Stimulated activated CD4-positive, alpha-beta T cell treated with anti-CD3 and anti-CD28 coated beads, Interleukin-12 subunit alpha, Interleukin-12 subunit beta, amount 100 ng/mL, for 24 hours (primary cell): ENCODE measurements at places on chromosomes 2 and 18.

- no peak for DNase-seq
Measured at GRCh38 chr2:171391532-171391931, 42.3 kb downstream of the METTL8 start.

DNA sequence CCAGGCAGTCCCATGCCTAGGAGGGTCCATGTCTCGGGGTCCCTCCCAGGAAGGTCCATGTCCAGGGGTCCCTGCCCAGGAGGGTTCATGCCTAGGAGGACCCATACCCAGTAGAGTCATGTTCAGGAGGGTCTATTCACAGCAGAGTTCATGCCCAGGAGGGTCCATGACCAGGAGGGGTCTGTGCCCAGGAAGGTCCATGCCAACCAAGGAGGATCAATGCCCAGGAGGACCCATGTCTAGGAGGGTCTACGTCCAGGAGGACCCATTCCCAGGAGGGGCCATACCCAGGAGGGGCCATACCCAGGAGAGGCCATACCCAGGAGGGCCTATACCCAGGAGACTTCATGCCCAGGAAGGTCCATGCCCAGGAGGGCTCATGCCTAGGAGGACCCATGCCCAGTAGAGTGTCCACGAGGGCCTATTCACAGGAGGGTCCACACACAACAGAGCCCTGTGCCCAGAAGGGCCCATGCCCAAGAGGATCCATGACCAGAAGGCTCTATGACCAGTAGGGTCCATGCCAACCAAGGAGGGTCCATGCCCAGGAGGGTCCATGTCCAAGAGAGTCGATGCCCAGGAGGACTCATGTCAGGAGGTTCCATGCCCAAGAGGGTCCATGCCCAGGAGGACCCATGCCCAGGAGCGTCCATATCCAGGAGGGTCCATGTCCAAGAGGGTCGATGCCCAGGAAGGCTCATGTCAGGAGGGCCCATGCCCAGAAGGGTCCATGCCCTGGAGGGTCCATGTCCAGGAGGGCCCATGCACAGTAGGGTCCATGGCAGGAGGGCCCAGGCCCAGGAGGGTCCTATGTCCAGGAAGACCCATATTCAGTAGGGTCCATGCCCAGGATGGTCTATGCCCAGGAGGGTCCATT lies 10.1 kb downstream of the GPR35 start:
- no peak for DNase-seq

DNA sequence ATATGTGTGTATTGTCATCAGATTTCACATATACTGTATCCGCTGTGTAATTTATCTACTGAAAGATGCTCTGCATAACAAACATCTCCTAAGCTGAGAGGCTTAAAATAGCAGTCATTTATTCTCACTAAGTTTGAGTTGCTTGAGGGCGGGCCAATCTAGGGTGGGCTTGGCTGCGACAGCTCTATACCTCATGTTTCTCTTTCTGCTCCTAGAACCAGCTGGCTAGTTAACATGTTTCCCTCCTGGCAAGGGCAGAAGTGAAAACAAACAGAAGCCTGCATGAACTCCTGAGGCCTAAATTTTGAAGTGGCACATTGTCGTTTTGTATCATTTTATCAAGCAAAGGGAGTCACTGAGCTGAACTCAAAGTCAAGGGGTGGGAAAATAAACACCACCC lies 585.0 kb upstream of the VRK2 start:
- no peak for DNase-seq

GRCh38 chr2:224507789-224508188 lies 77.4 kb downstream of the CUL3 start:
- DNase-seq: no peak

GRCh38 chr18:59884351-59884750 lies 15.4 kb upstream of the PMAIP1 start:
- DNase-seq: no peak

DNA sequence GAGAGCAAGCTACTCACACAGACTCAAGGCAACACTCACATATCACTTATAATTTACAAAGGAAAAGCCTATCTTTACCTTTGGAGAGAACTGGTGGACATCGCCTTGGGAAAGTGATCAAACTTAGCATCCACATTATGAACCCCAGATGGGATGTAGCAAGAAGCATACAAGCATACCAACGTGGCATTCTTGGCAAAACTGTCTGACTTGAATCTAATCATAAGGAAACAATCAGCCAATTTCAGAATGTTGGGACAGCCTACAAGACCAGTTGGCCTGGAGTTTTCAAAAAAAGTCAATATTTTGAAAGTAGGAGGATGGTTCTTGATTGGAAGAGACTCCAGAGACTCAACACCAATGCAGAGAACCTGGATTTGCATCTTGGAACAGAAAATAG lies 79.1 kb upstream of the PMAIP1 start:
- no peak for DNase-seq

GRCh38 chr2:238423561-238424312 lies 3.0 kb upstream of the ASB1 start:
- DNase-seq: no peak

DNA sequence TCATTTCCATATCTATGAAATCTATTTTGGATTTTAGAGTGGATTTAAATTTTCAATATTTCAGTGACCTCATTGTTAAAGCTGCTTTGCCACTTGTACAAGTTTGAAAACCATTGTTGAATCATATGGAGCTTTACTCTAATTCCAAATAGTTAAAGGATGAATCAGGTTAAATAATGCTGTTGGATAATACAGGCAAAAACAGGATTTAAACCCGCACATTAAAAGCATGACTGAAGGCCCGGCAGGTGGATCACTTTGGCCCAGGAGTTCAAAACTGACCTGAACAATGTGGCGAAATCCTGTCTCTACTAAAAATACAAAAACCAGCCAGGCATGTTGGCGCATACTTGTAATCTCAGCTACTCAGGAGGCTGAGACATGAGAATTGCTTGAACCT lies 68.3 kb downstream of the RIF1 start:
- DNase-seq: no peak

GRCh38 chr18:7577706-7578105 lies 10.6 kb downstream of the PTPRM start:
- no peak for DNase-seq

GRCh38 chr2:206256706-206257205 lies 17.7 kb upstream of the ZDBF2 start:
- no peak for DNase-seq

- no peak for DNase-seq
Measured at GRCh38 chr2:122001441-122001874, 246.0 kb downstream of the TSN start.

- no peak for DNase-seq
Measured at GRCh38 chr2:28160986-28161425, 231.7 kb upstream of the FOSL2 start.

- no peak for DNase-seq
Measured at GRCh38 chr2:105990624-105991023, 203.5 kb downstream of the UXS1 start.

GRCh38 chr2:137007938-137008337 lies 242.6 kb downstream of the THSD7B start:
- no peak for DNase-seq

DNA sequence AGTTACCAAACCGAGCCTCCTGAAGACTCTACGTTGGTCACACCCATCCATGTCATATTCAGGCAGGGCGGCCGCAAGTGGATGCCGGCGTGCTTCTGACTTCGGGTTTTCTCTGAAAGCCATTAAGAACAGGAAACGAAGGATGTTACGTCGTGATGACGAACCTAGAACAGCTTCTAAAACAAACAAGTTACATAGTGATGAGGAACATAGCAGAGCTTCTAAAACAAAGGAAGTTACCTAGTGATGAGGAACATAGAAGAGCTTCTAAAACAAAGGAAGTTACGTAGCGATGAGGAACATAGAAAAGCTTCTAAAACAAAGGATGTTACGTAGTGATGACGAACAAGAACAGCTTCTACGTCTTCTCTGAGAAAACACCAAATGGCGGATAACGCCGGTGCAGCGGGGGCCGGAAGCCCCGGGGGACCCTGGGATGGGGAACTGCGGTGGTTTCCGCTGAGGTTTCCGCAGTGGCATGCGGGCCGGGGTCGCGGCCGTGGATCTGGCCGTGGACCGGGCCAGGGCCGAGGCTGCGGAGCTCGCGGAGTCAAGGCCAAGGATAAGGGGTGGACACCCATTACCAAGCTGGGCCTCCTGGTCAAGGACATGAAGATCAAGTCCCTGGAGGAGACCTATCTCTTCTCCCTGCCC lies 141.1 kb downstream of the SOCS6 start:
- DNase-seq: no peak

- no peak for DNase-seq
Measured at GRCh38 chr2:229044581-229044980, 226.5 kb downstream of the PID1 start.

- DNase-seq: no peak
Measured at GRCh38 chr2:96083064-96083939, 33.1 kb downstream of the ADRA2B start.

- DNase-seq: no peak
Measured at GRCh38 chr18:9126337-9126736, 10.2 kb upstream of the ANKRD12 start.

GRCh38 chr18:7467708-7468466 lies 99.2 kb upstream of the PTPRM start:
- no peak for DNase-seq

DNA sequence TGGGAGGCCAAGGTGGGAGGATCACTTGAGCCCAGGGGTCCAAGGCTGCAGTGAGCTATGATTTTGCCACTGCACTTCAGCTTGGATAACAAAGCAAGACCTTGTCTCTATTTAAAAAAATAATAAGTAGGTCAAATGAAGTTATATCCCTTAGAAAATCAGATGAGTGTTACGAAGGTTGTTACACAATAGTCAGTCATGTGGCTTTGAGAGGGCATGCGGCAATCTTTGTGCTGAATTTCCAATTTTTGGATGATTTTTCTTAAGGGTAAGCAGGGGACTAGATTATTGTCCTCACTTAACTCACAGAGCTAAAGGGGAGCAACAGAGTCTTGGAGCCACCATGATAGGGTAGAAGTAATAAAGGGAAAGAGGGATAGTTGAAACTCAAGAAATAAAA lies 71.8 kb downstream of the B3GNT2 start:
- DNase-seq: no peak

- no peak for DNase-seq
Measured at GRCh38 chr2:8671176-8671575, 10.7 kb upstream of the ID2 start.

DNA sequence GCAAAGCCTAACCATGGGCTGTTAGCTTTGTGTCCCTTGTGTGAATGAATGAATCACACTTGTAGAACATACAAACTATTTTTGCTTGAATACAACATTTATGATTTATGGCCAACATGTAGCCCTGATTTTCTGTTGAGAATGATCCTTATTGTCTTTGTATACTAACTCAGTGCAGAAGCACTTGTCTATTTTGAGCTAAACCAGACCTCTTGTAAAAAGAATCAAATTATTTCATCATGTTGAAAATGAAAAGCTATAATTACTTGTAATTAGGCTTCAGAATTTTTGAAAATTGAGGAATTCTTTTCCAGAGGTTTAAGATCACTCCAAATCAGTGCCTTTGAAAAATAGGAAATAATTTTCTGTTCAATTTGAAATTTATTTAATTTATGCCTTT lies 85.9 kb downstream of the ZNF407 start:
- no peak for DNase-seq

DNA sequence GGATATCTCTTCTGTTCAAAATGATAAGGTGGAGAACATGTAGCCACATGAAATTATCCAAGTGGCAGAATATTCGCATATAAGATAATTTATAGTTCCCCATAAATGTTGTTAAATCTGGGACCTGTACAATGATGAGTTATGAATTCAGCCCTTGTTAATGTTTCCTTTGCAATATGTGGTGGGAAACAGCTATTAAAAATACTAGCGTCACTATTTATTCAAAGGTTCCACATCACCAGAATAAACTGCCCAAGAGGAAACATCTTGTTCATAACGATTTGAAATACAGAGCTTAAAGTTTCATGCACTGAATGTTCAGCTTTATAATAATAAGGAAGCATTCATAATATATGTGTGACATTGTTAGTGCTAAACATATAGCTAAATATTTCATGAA lies 223.9 kb upstream of the TCF4 start:
- DNase-seq: no peak

DNA sequence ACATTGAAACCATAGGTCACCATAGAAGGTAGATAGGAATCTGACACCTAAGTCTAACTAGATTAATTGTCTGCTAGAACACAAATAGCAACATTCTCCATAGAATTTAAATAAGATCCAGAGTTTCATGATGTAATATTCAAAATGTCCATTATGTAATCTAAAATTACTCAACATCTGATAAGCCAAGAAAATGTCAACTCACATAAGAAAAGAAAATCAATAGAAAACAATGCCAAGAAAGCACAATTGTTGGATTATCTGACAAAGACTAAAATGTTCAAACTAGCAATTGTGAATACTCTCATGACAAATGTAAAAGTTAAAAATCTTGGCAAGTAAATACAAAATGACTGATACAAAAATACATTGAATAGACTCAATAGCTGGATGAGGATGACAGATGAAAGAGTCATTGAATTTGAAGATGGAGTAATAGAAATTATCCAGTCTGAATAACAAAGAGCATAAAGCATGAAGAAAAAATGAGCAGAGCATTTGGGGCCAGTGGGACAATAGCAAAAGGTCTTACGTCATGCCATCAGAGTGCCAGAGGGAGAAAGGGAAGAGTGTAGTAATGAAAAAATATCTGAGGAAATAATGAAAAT lies 358.6 kb downstream of the METTL4 start:
- no peak for DNase-seq

- DNase-seq: no peak
Measured at GRCh38 chr2:204850581-204850980, 305.3 kb downstream of the PARD3B start.

DNA sequence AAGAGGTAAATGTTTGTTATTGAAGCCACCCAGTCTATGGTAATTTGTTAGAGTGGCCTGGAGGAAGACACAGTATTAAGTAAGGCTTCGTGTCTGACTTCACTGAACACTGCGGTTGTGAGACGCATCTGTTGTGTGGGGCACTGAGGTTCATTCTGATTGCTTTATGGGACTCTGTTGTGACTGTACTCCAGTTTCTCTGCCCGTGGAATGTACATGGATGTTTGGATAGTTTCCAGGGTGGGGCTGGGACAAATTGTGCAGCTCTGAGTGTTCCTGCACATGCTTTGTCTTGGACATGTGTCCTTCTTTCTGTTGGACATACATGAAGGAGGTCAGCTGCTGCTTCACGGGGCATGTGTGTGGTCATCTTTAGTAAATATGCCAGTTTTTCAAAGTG lies 58.6 kb downstream of the ODC1 start:
- DNase-seq: no peak

- no peak for DNase-seq
Measured at GRCh38 chr2:209495855-209496585, 72.2 kb downstream of the MAP2 start.

- no peak for DNase-seq
Measured at GRCh38 chr18:67381608-67382150, 134.8 kb downstream of the DSEL start.

DNA sequence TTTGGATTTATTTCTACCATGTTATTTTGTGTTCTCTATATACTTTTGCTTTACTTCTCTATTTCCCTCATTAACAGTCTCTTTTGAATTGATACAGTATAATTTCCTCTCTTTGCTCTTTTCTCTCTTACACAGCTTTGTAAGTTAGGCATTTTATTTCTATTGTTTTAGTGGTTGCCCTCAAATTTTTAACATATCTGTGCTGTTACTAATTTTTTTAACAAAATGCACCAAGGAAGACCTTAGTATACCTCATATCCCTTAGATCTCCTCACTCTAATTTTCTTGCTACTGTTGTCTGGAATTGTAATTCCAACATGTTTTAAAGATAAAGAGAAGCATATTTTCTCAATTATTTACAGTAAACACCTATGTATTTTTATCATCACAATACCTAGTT lies 416.8 kb upstream of the SLC14A2 start:
- DNase-seq: no peak

- no peak for DNase-seq
Measured at GRCh38 chr18:76565238-76566173, 70.5 kb upstream of the ZNF516 start.
